ENCODE measurements at places on chromosomes 2 and 18.

GRCh38 chr2:231099918-231100317 lies 24.9 kb downstream of the HTR2B start:
- no peak for DNase-seq

DNA sequence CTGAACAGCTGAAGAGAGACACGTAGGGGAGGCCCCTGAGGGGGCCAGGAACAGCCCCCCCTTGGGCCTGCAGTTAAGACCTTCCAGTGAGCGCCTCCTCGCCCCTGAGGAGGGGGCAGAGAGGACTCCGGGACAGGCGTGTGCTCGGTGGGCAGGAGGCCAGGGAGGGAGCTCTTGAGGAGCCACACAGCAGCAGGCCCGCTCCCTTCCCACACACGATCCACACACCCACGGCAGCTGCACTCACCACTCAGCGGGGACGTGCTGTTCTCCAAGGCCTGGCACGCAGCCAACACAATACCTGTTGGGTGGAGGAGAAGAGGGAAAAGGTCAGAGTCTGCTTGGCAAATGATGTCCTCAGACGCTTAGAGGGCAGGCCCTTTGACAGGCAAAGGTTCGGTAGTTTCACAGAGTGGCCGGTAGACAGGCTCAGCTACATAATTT lies 39.0 kb downstream of the TGFA start:
- no peak for DNase-seq

- DNase-seq = no peak
Measured at GRCh38 chr2:23327887-23328286, 57.1 kb upstream of the KLHL29 start.

- no peak for DNase-seq
Measured at GRCh38 chr2:146363731-146364130, 1481.1 kb upstream of the ACVR2A start.

- DNase-seq = no peak
Measured at GRCh38 chr18:25736516-25736915, 353.9 kb downstream of the SS18 start.

GRCh38 chr2:235737396-235737795 lies 243.6 kb downstream of the AGAP1 start:
- DNase-seq = no peak

Measured in Panc1 (cell line).